ENCODE measurements at places on chromosomes 5 and 9.

- DNase-seq, result peak; percentile 40
These were observed 3.2 kb downstream of the ADAMTS12 start for GRCh38 chr5:33888587-33888986.

DNA sequence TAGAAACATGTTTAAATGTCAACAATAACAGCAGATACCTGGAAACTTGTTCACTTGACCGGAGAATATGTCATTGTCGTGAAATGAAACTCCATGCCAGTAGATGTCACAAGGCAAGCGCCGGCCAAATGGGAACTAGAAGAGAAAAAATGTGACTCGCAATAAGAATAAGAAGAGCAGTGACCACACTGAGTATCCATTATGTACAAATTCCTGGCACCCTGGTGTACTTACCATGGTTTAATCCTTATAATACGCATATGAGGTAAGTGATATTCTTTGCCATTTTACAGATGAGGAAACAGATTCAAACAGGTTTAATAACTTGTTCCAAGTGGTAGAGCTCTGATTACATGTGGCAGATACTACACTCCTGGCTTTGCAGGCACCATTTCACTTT, 53.9 kb downstream of the TTLL11 start:
- peak; percentile 0 for DNase-seq

DNA sequence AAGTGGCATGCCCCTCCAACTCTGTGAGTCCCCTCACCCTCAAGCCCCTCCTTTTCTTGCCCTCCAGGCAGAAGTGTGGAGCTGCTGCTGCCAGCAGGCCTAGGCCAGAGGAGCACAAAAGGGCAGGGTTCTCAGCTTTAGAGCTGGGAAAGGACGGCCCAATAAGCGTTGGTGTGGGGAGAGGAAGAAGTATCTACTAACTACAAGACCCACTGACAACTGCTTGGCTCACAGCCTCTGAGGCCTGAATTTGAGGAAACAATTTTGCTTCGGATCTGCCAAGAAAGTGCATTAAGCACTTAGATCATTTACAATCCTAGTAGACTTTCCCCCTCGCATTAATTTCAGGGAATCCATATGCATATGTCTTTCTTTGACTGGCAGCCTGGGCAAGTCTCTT, 179.4 kb downstream of the SNX18 start:
- DNase-seq, result no peak

GRCh38 chr9:27787891-27788290, 214.6 kb upstream of the C9orf72 start:
- DNase-seq, result no peak

- DNase-seq, result no peak
These were observed 107.0 kb downstream of the MELK start for GRCh38 chr9:36679710-36680109.

GRCh38 chr9:134690301-134690751, 48.7 kb downstream of the COL5A1 start:
- DNase-seq, result no peak

DNA sequence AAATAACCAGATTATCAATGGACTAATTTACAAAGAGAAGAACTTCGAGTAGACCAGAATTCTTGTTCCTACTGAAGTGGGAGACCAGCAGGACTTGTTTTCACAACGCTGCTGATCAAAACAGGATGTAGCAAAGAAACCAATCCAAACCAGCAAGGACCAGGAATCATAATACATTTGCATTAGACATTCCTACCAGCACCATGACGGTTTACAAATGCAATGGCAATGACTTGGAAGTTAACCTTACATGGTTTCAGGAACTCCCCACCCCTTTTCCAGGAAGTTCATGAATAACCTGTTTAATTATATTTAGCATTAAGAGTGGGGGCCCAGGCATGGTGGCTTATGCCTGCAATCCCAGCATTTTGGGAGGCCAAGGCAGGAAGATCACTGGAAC, 100.0 kb downstream of the LPAR1 start:
- DNase-seq, result no peak
